ENCODE measurements at places on chromosomes 6 and 20.

- no peak for DNase-seq
Observed at GRCh38 chr6:16092140-16092539, 36.7 kb upstream of the MYLIP start.

DNA sequence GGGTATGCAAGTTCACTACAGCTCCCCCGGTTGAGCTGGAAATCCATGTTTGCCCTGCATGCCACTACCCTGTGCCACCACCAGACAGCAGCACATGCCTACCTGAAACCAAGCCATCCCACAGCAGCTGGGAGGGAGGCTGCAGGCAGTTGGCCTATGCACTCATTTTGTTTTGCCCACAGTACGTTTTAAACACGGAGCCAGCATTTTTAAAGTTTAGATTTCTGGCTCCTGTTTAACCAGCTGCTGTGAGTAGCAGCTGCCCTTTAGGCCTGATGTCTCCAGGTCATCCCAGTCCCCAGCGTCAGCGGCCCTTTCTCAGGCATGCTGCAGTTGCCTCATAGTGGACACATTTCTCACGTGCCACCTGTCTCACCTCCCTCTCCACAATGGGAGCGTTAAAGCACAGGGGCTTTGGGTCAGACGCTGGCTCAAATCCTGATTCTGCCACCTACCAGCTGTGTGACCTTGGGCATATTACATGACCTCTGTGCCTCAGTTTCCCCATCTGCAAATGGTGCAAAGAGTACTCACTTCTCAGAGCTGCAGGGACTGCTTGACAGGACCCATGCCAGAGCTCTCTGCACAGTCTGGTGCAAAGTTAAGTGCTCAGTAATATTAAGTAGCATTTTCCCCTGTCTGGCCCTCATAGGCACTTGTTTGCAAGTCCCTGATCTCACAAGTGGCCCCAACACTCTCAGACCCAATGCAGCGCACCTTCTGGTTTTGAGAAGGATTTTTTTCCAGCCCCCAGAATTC lies 8.2 kb upstream of the UBE2V1 start:
- no peak for DNase-seq

DNA sequence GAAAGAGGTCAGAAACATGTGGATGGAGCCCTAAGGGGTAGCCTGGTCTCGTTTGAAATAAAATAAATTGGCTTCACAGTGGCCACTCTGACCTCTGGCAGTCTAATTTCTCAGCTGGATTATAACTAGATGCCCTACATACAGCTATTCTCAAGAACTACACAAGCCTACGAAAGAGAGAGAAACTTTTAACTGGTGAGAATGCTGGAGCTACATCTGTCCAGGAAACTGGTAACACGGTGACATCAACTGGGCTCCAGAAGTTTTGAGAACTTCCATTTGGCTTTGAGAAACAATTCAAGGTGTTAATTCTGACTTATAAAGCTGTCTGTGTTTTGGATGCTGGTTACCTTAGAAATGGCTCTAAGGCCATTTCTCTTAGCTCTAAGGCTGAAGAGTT lies 187.3 kb upstream of the TENT5A start:
- DNase-seq, result no peak

GRCh38 chr20:59001449-59002171 lies 5.4 kb downstream of the CTSZ start:
- DNase-seq, result no peak

- no peak for DNase-seq
Observed at GRCh38 chr6:8628063-8628462, 192.7 kb upstream of the SLC35B3 start.

DNA sequence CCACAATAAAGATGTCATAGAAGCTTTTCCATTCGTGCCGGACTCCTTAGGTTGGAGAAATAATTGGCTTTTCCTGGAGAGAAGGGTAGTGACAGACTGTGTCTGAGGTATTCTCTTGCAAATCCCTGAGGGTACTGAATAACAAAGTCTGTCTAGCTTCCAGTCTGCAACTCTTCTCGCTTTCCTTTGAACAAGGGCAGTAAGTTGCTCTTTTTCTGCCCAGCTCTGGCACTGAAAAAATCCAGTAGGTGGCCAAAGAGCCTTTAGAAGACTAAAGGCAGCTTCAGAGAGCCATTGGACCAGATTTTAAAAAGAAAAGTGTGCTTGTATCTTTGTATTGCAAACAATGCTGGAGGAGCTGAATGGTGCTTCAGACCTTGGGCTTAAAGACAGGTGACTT lies 20.7 kb upstream of the RREB1 start:
- no peak for DNase-seq

DNA sequence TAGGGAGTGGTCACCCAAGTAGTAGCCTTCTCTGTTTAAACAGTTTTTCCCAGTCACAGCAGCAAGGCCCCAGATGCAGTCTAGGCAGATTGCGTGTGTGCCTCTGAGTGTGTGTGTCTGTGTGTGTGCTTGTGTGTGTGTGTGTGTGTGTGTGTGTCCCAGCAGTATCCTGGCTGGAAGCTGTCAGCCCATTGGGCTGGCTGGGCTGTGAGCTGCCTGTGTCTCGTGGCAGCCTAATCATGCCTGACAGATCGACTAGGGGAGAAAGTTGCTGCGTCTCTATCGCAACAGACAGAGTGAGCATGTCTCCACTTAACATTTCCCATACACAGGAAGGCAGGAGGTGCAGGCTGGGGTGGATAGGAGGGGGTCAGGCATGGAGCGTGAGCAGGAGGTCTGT lies 42.9 kb upstream of the LRFN2 start:
- DNase-seq, result no peak
